ENCODE measurements at places on chromosomes 2 and 18.

- DNase-seq = no peak
These were observed 17.8 kb upstream of the KLHL30 start for GRCh38 chr2:238120463-238121298.

DNA sequence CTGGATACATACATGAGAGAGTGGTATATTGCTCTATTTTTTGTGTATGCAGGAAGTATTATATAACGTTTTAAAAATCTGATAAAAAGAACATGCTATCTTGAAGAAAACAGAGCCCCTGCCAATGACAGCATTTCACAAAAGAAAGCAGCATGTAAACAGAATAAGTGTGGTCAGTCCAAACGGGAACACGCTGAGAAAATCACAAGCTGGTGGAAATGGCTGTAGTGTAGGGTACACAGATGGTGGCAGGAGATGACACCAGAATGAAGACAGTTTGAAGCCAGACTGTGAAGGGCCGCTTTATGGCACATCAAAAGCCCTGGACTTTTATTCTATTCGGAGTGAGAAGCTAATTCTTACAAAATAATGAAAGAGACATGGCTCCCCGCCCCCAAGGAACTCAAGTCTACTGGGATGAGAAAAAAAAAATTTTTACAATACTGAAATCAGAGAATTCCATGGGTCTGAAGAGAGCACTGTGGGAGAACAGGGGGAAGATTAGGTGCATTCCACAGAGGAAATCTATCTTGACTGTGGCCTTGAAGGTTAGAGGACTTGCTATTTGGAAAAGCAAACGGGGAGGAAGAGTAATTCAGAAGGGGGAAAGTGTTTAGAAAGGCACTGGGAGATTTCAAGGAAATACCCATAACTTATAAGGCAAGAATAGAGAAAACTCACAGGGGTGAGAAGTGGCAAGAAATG, 217.7 kb upstream of the SMAD7 start:
- no peak for DNase-seq

DNA sequence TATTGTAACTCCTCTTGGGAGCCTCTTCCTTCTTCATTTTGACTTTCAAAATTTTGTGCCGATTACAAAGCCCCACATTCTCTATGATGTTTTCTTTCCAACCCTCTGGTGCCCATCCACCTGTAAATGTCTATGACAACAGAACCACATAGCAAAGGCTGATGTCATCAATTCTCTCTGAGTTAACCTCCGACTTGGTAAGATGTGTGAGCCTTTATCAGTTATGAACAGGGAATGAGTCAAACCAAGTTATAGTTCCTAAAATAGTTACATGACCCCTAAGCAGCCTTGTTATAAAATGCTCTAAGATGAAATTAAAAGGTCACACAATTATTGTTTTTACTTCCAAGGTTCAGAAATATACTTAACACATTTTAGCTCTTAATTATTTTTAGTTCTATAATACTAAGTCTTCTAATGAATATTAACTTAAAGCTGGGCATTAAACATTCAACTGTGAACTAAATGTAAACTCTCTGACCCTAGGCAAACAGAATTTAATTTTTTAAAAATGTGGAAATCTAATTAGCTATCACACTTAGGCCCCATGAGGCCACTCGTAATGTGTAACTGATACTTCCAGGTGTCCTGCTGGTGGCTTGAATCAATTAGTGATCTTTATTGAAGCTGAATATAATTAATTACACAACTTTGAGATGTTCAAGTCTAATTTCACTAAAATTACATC, 102.3 kb upstream of the CYRIA start:
- no peak for DNase-seq

- no peak for DNase-seq
These were observed 24.0 kb downstream of the SPATS2L start for GRCh38 chr2:200330351-200331060.

- no peak for DNase-seq
These were observed 34.7 kb downstream of the SPOPL start for GRCh38 chr2:138536302-138536701.

- no peak for DNase-seq
These were observed 60.9 kb downstream of the HDAC4 start for GRCh38 chr2:239339726-239340601.

DNA sequence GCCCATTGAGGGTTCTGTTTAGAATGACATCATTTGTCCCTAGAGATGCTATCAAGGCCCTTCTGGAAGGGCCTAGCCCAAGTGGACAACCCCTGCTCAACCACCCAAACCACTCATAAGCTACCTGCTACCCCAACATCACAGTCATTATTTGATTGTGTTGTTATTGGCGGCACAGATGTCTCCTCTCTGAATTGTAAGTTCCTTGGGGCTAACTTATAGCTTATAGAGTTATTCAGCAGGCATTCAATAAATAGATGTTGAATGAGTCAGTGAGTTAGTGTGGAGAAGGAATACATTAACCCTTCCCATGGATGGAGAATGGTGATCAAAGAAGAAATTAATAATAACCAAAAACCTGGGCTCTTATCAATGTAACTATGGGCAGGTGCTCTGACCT, 80.0 kb downstream of the ACAA2 start:
- DNase-seq = no peak

DNA sequence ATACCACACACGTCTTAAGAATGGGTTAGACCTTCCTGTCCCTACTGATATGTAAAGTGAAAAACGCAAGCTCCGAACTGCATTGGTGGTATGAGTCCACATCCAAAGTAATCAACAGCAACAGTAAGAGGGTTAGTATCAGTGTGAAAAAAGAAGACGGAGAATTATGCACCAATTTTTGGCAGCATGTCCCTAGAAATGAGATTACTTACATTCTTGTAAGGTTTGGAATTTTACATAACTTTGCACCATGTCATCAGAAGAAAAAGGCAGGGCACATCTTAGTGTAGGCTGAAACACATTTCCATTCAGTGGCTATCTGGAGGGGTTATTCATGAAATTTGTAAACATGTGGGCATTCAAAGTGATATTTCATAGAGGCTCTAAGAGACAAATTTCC, 88.2 kb downstream of the LONRF2 start:
- no peak for DNase-seq

- DNase-seq = no peak
These were observed 48.2 kb upstream of the PPM1B start for GRCh38 chr2:44120428-44120827.

- no peak for DNase-seq
These were observed 177.1 kb downstream of the FAM210A start for GRCh38 chr18:13548966-13549879.

DNA sequence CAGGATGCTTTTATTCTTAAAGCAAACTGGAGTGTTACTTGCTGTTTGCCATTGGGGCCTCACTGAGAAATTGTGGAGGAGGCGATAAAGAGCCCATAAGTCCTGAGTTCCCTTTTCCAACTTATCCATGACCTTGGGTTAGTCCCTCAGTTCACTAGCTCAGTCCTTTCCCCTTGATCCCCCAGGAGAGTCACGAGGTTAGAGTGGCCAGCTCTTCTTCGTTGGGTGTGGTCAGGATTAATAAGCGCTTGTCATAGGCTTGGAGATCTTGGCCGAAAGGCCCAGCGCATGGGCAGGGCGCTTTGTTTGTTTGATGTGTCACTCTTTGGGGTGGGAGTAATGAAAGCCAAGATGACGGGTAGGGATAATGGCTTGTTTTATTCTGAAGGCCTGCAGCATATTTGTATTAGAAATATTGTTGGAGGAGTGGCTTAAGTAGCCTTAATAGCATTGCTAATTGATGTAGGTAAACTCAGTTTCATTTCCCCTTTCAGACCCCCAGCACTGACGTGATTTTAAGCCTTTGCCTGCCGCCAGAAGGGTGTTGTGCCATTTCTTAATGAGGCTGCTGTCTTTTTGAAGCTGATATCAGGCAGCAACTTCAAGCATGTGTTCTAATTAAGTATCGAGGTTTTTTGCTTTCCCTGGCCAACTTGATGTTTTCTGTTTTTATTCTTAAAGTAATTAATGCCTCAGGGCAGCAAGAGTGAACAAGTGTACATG, 15.7 kb downstream of the GRHL1 start:
- DNase-seq = no peak

DNA sequence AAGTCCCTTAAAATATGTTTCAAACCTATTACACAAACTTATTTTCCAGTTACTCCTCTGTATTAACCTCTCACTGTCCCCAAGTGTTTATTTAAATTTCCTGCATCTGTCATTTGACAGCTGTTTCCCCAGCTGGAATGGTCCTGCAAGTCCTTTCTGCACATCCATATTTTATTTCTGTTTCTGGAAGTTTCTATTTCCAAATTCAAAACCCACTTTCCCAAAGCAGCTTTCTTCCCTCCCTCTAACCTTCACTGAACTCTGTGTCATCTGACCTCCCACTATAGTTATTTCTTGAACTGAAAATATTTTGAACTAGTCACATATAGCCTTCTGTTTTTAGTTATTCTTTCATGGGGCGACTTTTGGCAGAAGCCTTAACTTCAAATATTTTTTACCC, 459.4 kb upstream of the MC4R start:
- no peak for DNase-seq

DNA sequence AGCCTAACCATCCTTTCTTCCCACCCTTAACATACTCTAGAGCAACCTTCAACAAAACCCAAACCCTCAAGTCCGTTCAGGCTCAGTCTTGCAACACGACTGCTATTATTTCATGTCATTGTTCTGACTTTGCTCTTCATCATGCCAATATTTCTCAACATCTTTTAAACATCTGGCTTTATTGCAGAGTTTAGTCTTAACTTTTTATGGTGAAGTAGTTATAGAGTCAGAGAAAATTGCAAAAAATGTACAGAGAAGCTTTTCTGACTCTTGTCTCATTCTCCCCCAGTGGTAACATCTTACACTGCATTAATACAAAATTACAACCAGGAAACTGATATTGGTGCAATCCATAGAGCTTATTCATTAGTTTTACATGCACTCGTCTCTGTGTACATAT, 3.9 kb downstream of the MARCO start:
- no peak for DNase-seq

DNA sequence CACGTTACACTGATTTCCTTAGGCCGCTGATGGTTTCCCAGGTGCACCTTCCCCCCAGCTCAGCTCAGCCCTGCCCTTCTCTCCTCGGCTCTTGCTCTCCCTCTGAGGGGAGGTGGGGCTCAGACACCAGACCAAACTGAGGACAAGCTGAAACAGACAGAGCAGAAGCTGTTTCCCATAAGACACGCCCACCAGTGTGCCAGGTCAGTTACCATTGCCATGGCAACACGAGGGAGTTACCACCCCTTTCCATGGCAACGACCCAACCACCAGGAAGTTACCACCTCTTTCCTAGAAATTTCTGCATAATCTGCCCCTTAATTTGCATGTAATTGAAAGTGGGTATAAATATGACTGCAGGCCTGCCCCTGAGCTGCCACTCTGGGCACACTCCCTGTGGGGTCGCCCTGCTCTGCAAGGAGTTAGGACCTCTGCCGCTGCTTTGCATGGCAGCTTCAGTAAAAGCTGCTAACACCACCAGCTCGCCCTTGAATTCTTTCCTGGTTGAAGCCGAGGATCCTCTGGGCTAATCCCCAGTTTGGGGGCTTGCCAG, 120.9 kb upstream of the SMIM21 start:
- DNase-seq = no peak

DNA sequence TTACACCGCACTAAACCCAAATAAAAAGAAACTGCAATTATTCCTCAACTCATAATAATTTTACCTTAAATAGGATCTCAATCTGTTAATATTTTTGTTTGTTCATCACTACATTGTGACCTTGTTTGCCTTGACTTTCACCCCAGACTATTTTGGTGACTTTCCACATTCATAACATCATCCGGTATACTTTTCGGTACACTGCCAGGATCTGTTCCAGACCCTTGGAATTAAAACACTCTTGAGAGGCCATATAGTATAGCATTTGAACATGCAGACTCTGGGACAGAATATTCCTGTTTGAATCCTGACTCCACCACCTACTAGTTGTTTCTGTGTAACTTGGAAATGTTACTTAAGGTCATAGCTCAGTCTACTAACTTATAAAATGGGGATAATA, 577.4 kb downstream of the METTL4 start:
- no peak for DNase-seq

- no peak for DNase-seq
These were observed 109.5 kb downstream of the EIPR1 start for GRCh38 chr2:3267869-3268704.

GRCh38 chr2:1925516-1925915, 181.2 kb upstream of the PXDN start:
- no peak for DNase-seq

- DNase-seq = no peak
These were observed 312.1 kb downstream of the TMX3 start for GRCh38 chr18:68402784-68403183.

- DNase-seq = no peak
These were observed 263.6 kb downstream of the DYSF start for GRCh38 chr2:71716697-71717624.

- no peak for DNase-seq
These were observed 21.3 kb downstream of the WDSUB1 start for GRCh38 chr2:159265171-159265576.

DNA sequence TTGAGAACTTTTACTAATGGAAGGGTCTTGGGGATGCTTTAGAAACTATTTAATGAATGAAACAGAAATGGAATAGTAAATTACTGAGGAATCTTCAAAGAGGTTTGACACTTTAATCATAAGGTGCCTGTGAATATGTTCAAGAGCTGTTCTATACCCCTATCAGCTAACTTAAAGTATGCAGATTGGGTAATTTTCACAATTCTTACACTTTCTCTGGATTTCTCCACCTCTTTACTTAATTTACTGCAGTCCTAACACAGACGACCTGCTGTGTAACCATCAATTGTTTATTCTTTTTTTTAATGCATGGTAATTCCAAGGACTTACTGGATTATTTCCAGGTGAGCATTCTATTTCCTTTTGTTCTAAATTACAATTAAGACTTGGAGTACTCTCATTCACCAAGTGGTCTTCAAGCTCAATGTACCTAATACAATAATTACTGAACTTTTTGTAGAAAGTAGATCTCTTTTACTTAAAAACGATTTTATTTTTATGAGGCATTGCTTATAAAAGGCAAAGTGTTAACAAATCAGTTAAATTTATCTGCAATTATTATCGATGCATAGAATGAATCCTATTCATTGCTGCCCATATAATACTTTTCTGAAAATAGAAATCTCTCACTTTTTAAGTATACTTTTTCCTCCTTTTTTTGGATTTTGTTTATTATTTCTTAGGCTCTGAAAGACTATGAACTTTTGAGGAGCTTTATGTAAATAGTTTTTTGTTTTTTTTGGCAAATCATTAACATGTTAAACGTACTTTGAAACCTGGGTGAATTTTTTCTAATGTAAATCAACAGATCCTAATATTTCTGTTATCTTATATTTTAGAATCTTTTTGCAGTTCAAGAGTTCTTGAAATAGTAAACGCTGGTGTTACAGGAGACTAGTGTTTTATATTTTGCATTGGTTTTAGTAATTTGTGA, 5.5 kb downstream of the VSNL1 start:
- no peak for DNase-seq

GRCh38 chr2:8628179-8628865, 53.5 kb upstream of the ID2 start:
- DNase-seq = no peak
